Dermis blood vessel endothelial cell (primary cell): ENCODE measurements at places on chromosomes 3 and 15. TPM values are rescaled to one million over a fixed set of nuclear protein-coding genes. Genes with fewer than 3 reads are reported as not detected.

The P2RY12 gene
- not detected in 2 replicates for total RNA-seq

The PPP4R2 gene
- total RNA-seq, result 73.9 and 91.4 TPM in 2 replicates

The MUC20 gene
- 0.51 TPM in 1 of 2 replicates, not detected in the other for total RNA-seq

The CCR2 gene
- total RNA-seq, result not detected in 2 replicates

The SCN5A gene
- total RNA-seq, result 6.5 and 12.0 TPM in 2 replicates

The TMIE gene
- total RNA-seq, result 0.17 TPM in 1 of 2 replicates, not detected in the other

The ISL2 gene
- 0.56 and 1.2 TPM in 2 replicates for total RNA-seq

The MKRN3 gene
- 0.34 and 0.88 TPM in 2 replicates for total RNA-seq

The RTP3 gene
- not detected in 2 replicates for total RNA-seq

The IL16 gene
- total RNA-seq, result 2.6 and 3.6 TPM in 2 replicates

The NANOGP8 gene
- total RNA-seq, result not detected in 2 replicates

The GTF2E1 gene
- 38.4 and 45.9 TPM in 2 replicates for total RNA-seq

The SCN11A gene
- under 0.01 TPM in 1 of 2 replicates, not detected in the other for total RNA-seq

The CCDC39 gene
- total RNA-seq, result under 0.01 and 0.34 TPM in 2 replicates

The SEMA7A gene
- total RNA-seq, result 0.51 and 2.2 TPM in 2 replicates

The CELF6 gene
- total RNA-seq, result 0.17 TPM in 1 of 2 replicates, not detected in the other

The SLC22A13 gene
- 0.17 and 0.19 TPM in 2 replicates for total RNA-seq

The GOLGA8T gene
- total RNA-seq, result 0.05 TPM in 1 of 2 replicates, not detected in the other

The LRRC31 gene
- total RNA-seq, result not detected in 2 replicates

The CLDN16 gene
- total RNA-seq, result 0.09 and 0.34 TPM in 2 replicates

The CNTN3 gene
- total RNA-seq, result not detected in 2 replicates

The FOXB1 gene
- total RNA-seq, result not detected in 2 replicates

The SENP8 gene
- 1.2 and 2.7 TPM in 2 replicates for total RNA-seq

The DPPA4 gene
- total RNA-seq, result not detected in 2 replicates

The ZNF609 gene
- total RNA-seq, result 28.8 and 35.7 TPM in 2 replicates

The RETNLB gene
- not detected in 2 replicates for total RNA-seq

The GRAMD2A gene
- total RNA-seq, result 0.14 and 0.17 TPM in 2 replicates

The MED12L gene
- under 0.01 and 0.05 TPM in 2 replicates for total RNA-seq

The PCSK6 gene
- 24.0 and 24.8 TPM in 2 replicates for total RNA-seq

The STRIT1 gene
- total RNA-seq, result not detected in 2 replicates

The FEZF2 gene
- total RNA-seq, result not detected in 2 replicates

The GPR15 gene
- not detected in 2 replicates for total RNA-seq

The CAMKV gene
- not detected in 2 replicates for total RNA-seq

The UBAP1L gene
- 1.6 and 2.7 TPM in 2 replicates for total RNA-seq

The NEO1 gene
- 6.3 and 9.4 TPM in 2 replicates for total RNA-seq

The TICRR gene
- 2.2 and 7.0 TPM in 2 replicates for total RNA-seq

The GRK7 gene
- not detected in 2 replicates for total RNA-seq

The MYZAP gene
- 82.5 and 94.7 TPM in 2 replicates for total RNA-seq

The HRG gene
- not detected in 2 replicates for total RNA-seq

The SLC25A26 gene
- 17.5 and 20.8 TPM in 2 replicates for total RNA-seq

The FMN1 gene
- total RNA-seq, result 0.09 and 0.17 TPM in 2 replicates

The ALG3 gene
- 36.8 and 40.6 TPM in 2 replicates for total RNA-seq

The HAUS2 gene
- total RNA-seq, result 32.0 and 52.4 TPM in 2 replicates

The LZTFL1 gene
- total RNA-seq, result 11.9 and 16.8 TPM in 2 replicates

The ACP3 gene
- total RNA-seq, result not detected in 2 replicates

The IQCH gene
- total RNA-seq, result 1.4 and 1.7 TPM in 2 replicates

The MCF2L2 gene
- total RNA-seq, result 0.34 and 0.84 TPM in 2 replicates

The PLA2G4D gene
- total RNA-seq, result 0.17 TPM in 1 of 2 replicates, not detected in the other
